Activated effector memory CD4-positive, alpha-beta T cell treated with Interleukin-2 at 50 U/mL for 16 hours (primary cell): ENCODE measurements at places on chromosomes 13 and 19.

- DNase-seq, result no peak
These were observed 728.9 kb downstream of the EFNB2 start for GRCh38 chr13:105806628-105806920.

GRCh38 chr19:8630796-8631424 lies 477 bp downstream of the NFILZ start:
- no peak for DNase-seq

DNA sequence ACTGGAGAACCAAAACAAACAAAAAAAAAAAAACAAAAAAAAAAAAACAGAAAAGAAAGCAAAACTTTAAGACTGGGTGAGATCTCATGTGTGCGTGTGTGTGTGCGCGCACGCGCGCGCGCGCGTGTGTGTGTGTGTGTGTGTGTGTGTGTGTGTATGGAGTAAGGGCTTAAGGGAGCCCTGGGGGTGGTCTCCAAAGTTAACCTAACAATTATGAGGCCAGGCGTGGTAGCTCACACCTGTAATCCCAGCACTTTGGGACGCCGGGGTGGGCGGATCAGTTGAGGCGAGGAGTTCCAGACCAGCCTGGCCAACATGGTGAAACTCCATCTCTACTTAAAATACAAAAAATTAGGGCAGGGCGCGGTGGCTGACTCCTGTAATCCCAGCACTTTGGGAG lies 46.7 kb downstream of the CYP4F22 start:
- no peak for DNase-seq

- no peak for DNase-seq
These were observed 1.1 kb downstream of the CDKN2D start for GRCh38 chr19:10567656-10568055.

- DNase-seq, result no peak
These were observed 74.3 kb upstream of the LRCH1 start for GRCh38 chr13:46478651-46479050.

DNA sequence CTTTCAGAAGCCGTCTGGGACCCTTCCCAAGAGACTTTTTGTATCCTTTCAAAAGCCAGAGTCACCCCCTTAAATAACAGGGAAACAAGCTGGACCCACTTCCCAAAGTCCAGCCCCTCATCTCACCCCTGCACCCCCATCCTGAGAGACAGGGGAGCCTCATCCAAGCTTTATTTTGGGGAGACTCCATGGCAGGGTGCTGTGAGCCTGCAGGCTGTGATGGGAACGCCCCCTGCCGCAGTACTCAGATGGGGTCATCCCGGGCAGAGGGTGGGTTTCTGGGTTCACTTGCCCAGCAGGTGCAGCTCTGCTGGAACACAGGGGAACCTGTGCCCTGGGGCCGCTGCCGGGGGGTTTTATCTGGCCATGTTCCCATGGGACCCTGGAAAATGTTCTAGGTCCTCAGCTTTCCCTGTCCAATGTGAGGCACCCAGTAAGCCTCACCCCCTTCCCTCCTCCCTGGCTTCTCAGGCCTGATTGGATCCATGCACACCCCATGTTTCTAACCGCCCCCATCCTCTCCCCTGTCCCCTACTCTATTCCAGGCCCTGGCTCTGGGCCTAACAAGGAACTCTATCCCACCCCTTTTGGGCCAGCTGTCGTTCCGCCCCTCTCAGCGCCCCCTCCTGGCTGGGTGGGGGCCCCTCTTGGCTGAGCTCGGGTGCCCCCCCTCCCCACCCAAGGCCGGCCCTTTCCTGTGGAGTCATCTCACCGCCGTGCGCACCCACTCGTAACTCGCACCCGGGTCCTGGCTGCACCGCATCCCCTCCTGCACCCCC lies 1.0 kb downstream of the HIF3A start:
- DNase-seq, result no peak

- DNase-seq, result no peak
These were observed 38.2 kb upstream of the CEACAM21 start for GRCh38 chr19:41537789-41538188.

- no peak for DNase-seq
These were observed at the start of gene IFNL1 for GRCh38 chr19:39296055-39296645. TSS of gene IFNL1 (plus strand) at chr19:39296407. CDS start at chr19:39296422, 15 bp downstream.

- no peak for DNase-seq
These were observed 54.3 kb downstream of the MTMR6 start for GRCh38 chr13:25232937-25233515.

DNA sequence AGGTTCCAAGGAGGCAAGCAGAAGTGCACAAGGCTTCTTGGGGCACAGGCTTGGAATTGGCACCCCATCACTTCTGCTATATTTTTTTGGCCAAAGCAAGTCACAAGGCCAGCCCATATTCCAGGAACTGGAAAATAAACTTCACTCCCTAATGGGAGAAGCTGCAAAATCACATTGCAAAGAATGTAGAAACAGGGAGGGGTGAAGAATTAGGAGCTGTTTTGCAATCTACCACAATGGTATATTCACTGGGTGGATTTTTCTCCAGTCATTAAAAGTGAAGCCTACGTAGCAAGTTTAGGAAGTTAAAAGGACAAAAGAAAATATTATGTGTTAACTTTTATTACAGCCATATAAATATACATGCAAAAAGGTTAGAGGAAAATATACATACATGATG lies 464.8 kb downstream of the COG6 start:
- DNase-seq, result no peak

DNA sequence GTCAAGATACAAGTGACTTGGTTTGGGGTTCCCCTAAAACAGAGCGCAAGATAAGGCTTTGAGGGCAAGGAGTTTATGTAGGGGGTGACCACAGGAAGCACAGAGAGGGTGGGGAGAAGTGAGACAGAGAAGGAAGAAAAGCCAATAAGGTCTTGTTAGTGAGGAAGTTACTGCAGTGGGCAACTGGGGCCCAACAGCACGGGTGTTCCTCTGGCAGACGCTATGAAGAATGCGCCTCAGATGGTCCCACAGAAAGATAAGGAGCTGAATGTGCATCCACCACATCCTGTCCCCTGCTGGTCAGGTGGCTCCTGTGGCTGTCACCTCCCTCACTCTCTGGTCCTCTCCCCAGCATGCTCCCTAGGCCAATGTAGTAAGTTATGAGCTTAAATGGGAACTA lies 333.5 kb downstream of the TSHZ3 start:
- DNase-seq, result no peak

DNA sequence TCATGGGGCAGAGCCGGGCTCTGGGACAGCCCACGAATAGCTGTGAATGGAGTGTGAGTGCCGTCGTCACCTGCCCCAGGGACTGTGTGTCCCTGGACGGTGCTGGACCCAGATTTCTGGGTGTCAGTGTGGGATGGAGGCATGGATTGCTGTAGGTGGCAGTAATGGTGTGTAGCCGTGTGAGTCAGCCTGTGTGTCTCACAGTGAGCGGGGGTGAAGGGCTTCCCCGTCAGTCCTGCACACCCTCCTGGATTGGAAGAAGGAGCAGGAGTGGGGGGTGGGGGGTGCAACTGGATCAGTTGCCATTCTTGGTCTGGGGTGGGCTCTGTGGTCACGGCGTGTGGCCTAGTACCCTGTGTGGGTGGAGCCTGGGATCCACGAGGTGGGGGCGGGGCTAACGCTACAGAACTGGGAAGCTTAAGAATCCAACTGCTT lies 6.5 kb upstream of the LTBP4 start:
- no peak for DNase-seq

DNA sequence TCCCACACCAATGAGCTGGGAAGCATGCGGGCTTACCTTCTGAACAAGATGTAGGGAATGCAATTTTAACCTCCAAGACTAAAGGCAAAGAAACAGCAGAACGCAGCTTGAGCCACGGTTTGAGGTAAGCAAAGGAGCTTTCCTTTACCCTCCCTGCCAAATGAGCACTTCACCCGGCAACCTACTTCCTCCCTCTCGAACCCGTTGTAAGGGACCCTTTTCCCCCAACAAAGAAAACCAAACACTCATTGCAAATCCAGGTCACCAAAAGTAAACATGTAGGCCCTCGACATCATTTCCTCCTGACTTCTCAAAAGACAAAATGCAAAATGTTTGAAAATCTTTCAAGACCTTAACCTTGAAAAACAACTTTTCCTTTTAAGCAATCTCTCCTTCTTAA lies 65.3 kb downstream of the ABCC4 start:
- no peak for DNase-seq

DNA sequence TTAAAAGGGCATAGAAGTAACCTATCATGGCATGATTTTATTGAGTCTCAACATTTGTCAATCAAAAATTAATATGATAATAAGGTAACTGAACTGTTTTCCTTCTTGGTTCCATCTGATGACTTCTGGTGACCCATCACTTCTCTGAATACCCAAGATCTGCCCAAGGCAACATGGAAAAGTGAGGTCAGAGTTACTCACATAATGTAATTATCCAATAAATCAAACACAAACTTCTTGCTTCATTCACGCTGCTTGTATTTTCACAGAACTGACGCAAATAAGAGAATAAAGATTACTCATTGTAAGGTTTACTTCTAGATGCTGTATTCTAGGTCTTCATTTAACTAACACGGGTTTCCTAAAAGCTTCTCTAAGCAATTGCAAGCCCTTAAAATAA lies 361.6 kb downstream of the RBM26 start:
- DNase-seq, result no peak

DNA sequence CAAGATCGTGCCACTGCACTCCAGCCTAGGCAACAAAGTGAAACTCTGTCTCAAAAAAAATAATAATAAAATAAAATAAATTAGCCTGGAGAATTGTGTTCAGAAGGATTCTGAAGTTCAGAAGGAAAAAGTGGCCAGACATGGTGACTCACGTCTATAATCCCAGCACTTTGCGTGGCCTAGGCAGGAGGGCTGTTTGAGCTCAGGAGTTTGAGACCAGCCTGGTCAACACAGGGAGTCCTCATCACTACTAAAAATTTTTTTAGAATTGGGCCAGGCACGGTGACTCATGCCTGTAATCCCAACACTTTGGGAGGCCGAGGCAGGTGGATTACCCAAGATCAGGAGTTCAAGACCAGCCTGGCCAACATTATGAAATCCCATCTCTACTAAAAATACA lies 6.0 kb downstream of the RDH8 start:
- DNase-seq, result no peak

DNA sequence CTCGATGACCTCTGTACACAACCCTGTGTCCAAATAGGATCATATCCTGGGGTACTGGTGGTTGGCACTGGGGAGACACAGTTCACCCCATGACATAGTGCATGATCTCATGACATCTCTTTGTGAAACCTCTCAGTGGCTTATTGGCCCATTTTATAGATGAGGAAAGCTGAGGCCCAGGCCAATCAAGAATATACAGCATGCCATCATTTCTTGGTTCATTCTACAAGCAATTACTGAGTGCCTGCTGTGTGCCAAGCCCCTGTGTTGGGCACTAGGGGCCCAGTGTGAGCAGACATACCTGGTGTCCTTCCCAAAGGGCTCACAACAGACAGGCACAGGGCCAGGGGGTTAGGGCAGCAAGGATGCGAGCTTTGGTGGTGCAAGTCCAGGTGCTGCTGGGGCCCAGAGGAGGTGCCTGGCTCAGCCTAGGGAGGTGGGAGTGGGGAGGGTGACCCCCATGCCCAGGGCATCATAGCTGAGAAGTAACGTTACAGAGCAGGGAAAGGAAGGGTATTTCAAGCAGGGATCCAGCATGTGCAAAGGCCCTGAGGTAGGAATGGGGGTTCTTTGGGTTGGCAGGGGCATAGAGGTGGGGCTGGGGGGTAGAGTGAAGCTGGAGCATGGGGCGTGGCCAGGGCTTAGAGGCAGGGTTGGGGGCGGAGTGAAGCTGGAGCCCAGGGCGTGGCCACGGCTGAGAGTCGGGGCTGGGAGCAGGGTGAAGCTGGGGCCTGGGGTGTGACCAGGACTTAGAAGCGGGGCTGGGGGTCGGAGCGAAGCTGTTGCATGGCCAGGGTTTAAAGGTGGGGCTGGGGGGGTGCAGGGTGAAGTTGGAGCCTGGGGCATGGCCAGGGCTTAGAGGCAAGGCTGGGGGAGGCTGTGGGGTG lies 20.7 kb downstream of the COLGALT1 start:
- DNase-seq, result no peak

- DNase-seq, result no peak
These were observed 5.3 kb downstream of the MATK start for GRCh38 chr19:3780786-3781304.

- DNase-seq, result no peak
These were observed 336.5 kb downstream of the MZT1 start for GRCh38 chr13:72390909-72391308.

GRCh38 chr13:20701461-20701860 lies 2.0 kb upstream of the IL17D start:
- DNase-seq, result no peak

DNA sequence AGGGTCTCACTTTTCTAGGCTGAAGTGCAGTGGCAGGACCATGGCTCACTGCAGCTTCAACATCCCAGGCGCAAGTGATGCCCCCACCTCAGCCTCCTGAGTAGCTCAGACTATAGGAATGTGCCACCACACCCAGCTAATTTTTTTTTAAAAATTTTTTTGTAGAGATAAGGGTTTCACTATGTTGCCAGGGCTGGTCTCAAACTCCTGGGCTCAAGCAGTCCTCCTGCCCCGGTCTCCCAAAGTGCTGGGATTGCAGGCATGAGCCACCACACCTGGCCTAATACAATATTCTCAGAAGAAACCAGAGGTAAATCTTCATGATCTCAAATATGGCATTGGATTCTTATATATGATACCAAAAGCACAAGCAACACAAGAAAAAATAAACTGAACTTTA lies 47.7 kb downstream of the FLT1 start:
- DNase-seq, result no peak

DNA sequence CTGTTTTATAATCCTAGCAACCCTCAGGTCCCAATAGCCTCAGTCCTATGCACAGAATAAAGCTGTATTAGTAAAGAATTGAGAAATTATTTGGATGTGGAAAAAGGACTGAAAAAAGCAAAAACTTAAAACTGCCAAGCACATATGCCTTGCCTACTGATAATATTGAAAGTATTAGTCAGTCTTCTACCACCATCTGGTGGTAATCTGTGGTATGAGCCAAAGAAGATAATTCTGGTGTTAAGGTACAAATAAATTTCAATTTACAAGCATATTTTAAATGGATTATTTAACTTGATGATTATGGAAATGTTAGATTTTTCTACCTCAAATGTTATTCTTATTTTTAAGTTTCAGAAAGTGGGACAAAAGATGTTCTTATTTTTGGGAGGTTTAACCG lies 460.3 kb upstream of the KLHL1 start:
- no peak for DNase-seq

DNA sequence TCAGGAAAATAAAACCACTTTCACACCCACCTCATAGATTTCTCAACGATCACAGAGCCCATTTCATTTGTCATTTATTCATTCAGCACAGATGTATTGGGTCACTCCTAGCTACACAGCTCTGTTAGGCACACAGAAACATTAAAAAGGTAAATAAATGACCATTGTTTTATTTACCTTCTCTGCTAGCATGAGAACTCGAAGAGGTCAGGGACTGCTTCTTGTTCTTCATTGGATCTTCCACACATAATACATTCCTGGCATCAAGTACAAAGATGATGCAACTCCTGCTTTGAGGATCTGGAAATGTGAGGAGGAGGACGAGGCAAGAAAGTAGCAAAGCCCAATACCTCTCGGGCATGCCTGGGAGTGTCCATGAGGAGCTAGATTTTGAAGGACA lies 168.1 kb downstream of the RBM26 start:
- DNase-seq, result no peak

DNA sequence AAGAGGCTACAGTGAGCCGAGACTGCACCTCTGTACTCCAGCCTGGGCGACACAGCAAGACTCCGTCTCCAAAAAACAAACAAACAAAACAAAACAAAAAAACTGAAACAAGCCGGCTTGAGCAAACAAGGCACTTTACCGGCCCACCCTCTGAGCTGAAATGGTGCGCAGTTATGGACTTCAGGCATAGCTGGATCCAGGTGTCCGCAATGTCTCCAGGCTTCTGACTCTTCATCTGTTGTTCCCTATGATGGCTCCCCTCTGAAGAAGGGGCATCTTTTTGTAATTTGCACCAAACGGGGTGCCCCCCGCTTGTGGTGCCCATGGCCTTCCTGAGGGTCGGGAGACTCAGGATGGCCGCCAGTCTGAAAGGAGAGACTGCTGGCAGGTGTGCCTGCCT lies 6.2 kb downstream of the C2CD4C start:
- DNase-seq, result no peak
